Fibroblast of skin of left biceps (primary cell): ENCODE measurements at places on chromosomes 3 and 15.

GRCh38 chr15:65209701-65210643 is 1.3 kb downstream of the CILP start:
- no peak for DNase-seq

DNA sequence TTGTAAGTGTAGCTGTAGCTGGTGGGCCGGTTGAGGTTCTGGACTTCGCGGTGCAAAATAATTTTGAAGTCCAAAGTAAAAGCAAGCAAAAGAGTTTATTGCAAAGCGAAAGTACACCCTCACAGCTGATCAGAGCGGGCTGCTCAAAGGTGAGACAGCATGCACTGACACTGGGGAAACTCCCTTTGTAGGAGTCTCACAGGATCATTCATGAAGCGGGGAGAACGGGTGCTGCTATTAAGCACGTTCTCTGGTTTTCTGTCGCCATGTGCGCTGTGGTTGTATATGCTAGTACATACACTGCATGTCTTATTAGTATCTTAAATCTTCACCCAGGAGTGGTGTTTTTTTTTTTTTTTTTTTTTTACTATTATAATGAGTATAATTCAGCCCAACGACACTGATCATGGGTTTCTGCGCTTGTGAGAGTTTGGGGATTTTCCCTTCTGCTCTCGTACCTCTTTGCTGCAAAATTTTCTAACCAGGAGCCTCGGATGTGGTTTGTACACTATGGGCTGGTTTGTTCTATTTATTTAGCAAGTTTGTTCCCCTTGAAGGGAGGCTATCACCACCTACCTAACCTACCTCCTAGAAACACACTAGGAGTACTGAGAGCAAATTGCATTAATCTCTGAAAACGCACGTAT is 1.4 kb upstream of the AP4E1 start:
- DNase-seq = no peak

GRCh38 chr3:4409415-4409814 is 57.7 kb downstream of the SUMF1 start:
- DNase-seq = no peak

- no peak for DNase-seq
Observed at GRCh38 chr15:70210528-70210927, 112.8 kb upstream of the TLE3 start.

- no peak for DNase-seq
Observed at GRCh38 chr3:29515451-29515850, 234.6 kb downstream of the RBMS3 start.

GRCh38 chr15:25838191-25838870 is 24.8 kb downstream of the ATP10A start:
- DNase-seq = no peak
